ENCODE measurements at places on chromosomes 1 and 21. TPM values are rescaled to one million over a fixed set of nuclear protein-coding genes. Genes with fewer than 3 reads are reported as not detected.

DNA sequence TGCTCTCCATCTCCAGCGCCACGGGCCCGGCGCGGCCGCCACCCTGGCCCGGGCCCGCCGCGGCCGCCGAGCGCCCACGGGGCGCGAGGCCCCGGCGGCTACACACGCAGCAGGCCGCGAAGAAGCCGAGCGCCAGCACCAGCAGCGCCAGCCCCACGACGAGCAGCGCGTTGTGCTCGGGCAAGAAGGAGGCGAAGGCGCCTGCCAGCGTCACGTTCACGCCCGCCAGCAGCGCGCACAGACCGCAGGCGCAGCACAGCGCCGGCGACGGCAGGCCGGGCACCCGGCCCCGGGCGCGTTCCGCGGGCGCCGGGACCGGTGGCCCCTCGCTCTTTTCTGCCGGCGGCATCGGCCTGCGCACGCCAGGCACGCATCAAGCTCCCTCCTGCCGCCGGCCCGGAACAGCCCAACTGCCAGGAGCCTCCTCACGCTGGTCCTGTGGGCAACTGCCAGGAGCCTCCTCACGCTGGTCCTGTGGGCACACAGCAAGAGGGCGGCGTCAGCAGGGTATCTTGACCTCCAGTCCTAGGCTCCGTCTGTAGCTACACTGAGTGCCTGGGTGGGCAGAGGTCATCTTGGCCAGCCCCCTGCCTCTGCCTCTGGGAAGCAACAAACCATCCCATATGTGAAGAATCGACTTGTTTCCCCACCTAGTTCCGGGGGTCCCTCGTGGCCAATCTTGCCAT lies 18.1 kb downstream of the KNCN start:
- DNase-seq = no peak

- peak; percentile 63 for DNase-seq
Measured at GRCh38 chr1:20058531-20058930, 11.5 kb upstream of the PLA2G5 start.

GRCh38 chr1:162388615-162389014 lies 7.1 kb downstream of the C1orf226 start:
- no peak for DNase-seq

- no peak for DNase-seq
Measured at GRCh38 chr1:1182491-1183220, 9.0 kb downstream of the TTLL10 start.

DNA sequence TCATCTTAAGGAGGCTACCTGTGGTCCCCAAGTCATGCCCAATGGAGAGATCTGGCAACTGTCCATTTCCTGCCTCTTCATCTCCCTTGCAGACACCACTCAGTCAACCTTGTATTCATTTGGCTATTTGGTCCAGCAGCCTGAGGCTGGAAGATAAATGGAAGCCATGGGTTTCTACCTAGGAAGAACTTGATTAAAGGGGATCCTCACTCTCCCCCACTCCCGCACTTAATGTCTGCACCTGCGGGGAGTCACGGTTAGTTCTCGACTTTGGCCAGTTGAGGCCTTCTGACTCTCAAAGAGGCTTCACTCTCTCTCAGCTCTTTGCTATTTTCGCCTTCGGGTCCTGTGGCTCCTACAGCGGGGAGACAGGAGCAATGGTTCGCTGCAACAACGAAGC lies 8.4 kb upstream of the ATXN7L2 start:
- no peak for DNase-seq

- no peak for DNase-seq
Measured at GRCh38 chr1:235670157-235670776, 20.7 kb upstream of the GNG4 start.

DNA sequence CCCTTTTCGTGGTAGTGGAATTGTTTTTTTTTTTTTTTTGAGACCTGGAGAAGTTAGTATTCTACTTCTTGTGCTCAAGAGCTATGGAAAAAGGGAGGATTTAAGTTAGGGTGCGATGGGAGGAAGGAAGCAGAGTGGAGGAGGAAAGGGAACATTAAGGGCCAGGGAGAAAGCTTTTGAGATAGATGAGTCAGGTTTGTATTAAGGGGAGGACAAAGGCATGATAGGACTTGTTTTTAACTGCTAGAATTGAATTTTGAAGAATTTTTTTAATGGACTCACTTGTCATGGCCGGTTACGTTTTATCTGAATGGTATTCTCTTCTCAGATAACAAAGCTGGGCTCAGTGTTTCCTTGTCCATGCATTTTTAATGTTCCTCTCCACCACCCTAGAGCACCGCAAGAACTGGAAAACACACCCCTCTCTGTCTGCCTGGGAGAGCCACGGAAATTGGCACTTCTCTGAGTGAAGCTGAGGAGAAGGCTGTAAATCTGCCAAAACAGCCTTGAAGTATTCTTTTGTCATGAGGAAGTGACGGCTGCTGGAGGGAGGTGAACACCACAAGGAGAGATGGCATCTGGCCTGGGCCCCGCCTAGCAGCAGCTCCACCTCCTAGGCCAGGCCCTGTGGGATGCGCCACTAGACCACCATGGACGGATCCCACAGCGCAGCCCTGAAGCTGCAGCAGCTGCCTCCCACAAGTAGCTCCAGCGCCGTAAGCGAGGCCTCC lies 3.5 kb downstream of the NIPAL3 start:
- DNase-seq = no peak

DNA sequence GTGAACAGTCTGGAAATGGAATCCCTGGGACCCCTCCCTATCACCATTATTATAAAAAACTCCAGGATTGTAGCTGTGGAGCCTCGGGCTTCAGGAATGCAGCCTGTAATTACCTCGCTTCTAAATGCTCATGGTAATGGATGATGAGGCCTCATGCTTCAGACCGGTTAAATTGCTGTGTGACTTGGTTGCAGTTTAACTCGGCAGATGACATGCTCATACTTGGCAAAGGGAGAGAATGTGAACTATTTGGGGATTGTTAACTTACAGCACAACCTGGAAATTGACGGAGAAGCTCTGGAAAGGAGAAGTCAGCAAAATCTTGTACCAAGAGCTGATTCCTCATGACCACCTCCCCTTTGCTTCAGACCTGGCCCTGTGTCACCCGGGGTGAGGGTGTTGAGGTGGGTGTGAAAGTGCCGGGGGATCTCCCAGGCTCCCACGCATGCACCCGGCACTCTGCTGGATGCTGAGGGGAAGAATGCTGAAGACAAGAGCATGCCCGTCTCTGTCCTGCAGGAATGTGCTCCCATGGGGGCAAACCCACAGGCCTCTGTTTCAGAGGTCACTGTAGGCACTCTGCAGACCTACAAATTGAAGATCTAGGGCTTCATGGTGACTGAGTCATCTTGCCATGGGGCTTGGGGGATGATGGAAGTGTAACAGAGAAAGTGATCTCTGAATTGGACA lies 364.8 kb downstream of the RPS6KC1 start:
- DNase-seq = no peak

DNA sequence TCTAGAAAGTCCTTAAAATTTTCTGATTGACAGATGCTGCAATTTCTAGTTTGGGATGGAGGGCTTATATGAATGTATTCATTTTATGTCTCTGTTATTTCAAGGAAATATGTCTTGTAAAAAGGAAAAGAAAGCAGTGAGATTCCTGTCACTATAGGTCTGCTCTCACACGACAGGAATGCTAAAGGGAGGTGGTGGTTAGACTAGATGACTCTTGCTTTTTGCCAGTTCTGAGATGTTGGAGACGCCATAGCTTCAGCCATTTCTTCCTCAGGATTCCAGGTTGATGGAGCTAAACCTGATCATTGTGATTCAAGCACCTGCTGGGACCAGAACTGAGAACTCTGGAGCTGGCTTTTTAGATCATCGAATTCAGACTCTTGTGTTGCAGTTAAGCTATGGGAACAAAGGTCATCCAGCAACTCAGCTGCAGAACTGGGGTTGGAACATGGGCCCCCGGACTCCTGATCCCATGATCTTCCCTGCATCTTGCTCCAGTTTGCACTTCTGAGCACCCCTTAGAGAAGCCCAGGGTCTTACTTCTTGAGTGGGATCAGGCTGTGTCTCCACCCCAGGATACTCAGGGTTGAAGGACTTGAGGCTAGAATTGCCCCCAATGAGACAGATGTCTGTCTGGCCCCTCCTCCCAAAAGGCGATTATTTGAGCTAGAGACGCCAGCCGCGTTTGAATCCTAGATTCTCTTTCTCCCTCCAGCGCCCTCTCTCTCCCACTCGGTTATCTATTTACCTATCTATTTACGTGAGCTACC lies 46.7 kb upstream of the FOXO6 start:
- peak; percentile 42 for DNase-seq

DNA sequence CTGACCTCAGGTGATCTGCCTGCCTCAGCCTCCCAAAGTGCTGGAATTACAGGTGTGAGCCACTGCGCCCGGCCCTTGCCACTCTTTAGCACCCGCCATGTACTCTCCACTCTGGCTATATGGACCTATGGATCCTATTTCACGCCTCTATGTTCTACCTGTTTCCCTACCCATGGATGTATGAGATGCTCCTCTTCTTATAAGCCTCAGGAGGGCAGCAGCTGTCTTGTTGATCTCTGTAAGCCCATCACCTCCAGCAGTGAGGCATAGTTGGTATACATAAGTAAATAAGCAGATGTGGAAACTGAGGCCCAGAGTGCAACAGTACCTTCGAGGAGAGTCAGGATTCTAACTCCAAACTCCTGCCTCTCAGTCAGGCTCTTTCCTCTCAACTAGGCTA lies 24.7 kb upstream of the ARTN start:
- DNase-seq = no peak

- no peak for DNase-seq
Measured at GRCh38 chr1:80633947-80634706, 1166.6 kb upstream of the ADGRL2 start.

GRCh38 chr21:36236052-36236730 lies 79.6 kb downstream of the DOP1B start:
- no peak for DNase-seq

DNA sequence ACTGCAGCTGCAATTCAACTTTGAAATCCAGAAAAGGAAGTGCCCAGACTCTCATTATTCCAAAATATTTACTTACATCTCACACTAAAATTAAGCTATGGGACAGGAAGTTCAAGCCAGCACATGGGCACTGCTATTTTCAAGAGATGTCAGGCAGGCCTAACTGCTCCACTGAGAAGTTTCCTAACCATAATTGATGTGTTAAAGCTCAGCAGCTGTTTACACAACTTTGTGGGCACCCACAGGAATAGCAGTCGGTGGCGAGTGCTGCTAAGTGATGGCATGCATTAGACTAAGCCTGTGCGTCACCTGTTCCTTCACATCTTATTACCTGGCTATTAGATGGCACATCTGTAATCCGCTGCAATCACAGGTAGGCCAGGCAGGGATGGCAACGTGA lies 303.3 kb upstream of the DAB1 start:
- DNase-seq = no peak

DNA sequence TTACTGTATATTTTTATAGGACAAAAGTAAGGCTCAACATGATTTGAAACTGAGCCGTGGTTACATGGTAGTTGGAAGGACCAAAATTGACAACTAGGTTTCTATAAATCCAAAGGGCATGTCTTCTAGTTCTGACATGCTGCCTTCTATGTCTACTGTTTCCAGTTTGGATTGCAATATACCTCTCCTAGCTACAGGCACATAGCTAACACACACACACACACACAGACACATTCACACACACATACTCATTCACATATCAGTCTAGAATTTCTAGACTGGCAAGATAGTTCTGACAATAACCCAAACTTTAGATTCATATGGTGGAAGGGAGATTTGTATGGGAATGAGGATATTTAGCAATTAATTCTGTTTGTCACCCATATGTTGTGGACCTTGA lies 544.8 kb upstream of the CAMK1G start:
- DNase-seq = no peak

- peak; percentile 46 for DNase-seq
Measured at GRCh38 chr1:205588636-205589035, 43.2 kb downstream of the ELK4 start.

The CSF3R gene
- not detected for total RNA-seq

The ORC1 gene
- total RNA-seq = 8.3 TPM

The GBP4 gene
- total RNA-seq = 0.18 TPM

The PLPPR4 gene
- total RNA-seq = 0.80 TPM

The OPTC gene
- not detected for total RNA-seq
